ENCODE measurements at places on chromosomes 5 and 9. TPM values are rescaled to one million over a fixed set of nuclear protein-coding genes. Genes with fewer than 3 reads are reported as not detected.

Gene PCDHA2
- not detected for total RNA-seq

Gene KIF20A
- 50.4 TPM for total RNA-seq

Gene DMGDH
- 21.4 TPM for total RNA-seq

Gene TAF1L
- total RNA-seq = 0.05 TPM

Gene PCDHB15
- total RNA-seq = not detected

Gene CCL27
- 3.7 TPM for total RNA-seq

Gene PCDHGA4
- total RNA-seq = 0.26 TPM

Gene FREM1
- not detected for total RNA-seq

Gene IL17B
- total RNA-seq = not detected

Gene PLEKHG4B
- total RNA-seq = not detected

Gene BTNL8
- 1.2 TPM for total RNA-seq

Gene SNX2
- 40.8 TPM for total RNA-seq

Gene PNPLA7
- total RNA-seq = 8.2 TPM

Gene PTGR1
- total RNA-seq = 1.3 TPM

Gene TMEM174
- not detected for total RNA-seq

Gene SLC6A3
- total RNA-seq = not detected

Gene CDKN2B
- total RNA-seq = 1.3 TPM

Gene FAM200C
- 0.89 TPM for total RNA-seq

Gene MIER3
- total RNA-seq = 22.2 TPM

Gene CDK9
- 105 TPM for total RNA-seq

Gene HBEGF
- 13.6 TPM for total RNA-seq

Gene KCNN2
- not detected for total RNA-seq

Gene WHRN
- 8.6 TPM for total RNA-seq

Gene KCTD16
- 0.25 TPM for total RNA-seq

Gene TAS2R1
- not detected for total RNA-seq

Gene PCDHGB1
- total RNA-seq = 0.19 TPM

Gene TAF11L10
- not detected for total RNA-seq

Gene RELL2
- total RNA-seq = 19.5 TPM

Gene CDH6
- not detected for total RNA-seq

Gene LPAR1
- not detected for total RNA-seq

Gene GBGT1
- 2.0 TPM for total RNA-seq

Gene IL33
- not detected for total RNA-seq

Gene CAST
- 163 TPM for total RNA-seq

Gene C9
- total RNA-seq = not detected

Gene HTR4
- total RNA-seq = not detected

Gene PCDH12
- 0.58 TPM for total RNA-seq

Gene ANKRD33B
- 6.2 TPM for total RNA-seq

Gene CMYA5
- total RNA-seq = 0.31 TPM

Gene ZDHHC11B
- not detected for total RNA-seq

Gene SOX30
- total RNA-seq = 2.0 TPM

Gene C9orf153
- total RNA-seq = 0.21 TPM
